Activated CD4-positive, CD25-positive, alpha-beta regulatory T cell treated with anti-CD3 and anti-CD28 coated beads, Interleukin-2, amount 50 U/mL, for 16 hours (primary cell): ENCODE measurements at places on chromosomes 5 and 9.

DNA sequence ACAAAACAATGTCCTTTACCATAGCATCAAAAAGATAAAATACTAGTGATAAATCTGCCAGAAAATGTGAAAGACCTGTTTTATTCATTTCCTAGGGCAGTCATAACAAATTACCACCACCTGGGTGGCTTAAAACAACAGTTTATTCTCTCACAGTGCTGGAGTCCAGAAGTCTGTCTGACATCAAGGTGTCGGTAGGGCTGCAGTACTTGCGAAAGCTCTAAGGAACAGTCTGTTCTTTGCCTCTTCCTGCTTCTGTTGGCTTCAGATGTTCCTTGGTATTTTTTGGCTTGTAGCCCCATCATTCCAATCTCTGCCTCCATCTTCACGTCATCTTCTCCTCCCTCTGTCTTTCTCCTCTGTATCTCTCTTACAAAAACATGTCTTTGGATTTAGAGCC lies 51.0 kb downstream of the PTPDC1 start:
- DNase-seq = no peak

GRCh38 chr9:90640361-90640760 lies 2.3 kb downstream of the DIRAS2 start:
- no peak for DNase-seq

- no peak for DNase-seq
Observed at GRCh38 chr9:7097040-7097715, 339.4 kb downstream of the KDM4C start.

DNA sequence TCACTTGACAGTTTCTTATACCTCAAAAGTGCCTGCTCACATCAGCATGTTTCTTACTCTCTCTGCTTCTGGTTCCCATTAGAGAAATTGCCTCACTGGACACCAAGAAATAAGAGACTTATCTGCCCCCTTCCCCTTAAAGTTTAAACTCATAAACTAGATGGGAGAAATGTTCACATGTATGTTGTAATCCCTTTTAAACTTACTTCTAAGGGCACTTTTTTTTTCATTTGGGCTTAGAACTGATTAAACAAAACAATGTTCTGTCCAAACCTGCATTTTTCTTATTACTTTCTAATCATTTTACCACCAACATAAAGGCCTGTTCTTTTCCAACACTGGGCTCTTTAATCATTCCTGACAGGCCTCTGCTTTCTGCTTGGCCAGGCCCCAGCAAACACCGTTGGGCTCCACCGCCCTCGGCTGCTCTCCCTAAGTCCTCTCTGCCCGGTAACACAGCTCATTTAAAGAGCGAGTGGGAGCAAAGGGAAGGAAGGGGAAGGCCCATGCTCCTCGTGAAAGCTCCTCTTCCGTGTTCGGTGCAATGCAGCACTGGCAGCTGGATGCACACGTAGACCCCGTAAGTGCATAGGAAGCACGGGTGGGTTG lies 53.4 kb downstream of the ROR2 start:
- DNase-seq = no peak

DNA sequence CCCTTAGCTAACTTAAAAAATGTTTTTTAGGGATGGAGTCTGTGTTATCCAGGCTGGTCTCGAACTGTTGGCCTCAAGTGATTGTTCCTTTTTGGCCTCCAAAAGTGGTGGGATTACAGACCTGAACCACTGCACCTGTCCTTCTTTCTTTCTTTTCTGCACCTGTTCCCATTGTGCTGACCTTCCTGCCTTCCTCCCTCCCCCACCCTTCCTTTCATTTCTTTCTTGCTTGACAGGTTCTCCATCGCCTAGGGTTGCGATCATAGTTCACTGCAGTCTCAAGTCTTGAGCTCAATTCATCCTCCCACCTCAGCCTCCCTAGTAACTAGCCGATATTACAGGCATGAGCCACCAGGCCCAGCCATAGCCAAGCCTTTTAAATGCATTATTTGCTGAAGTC lies 20.6 kb downstream of the JMY start:
- DNase-seq = no peak

GRCh38 chr5:67208403-67208802 lies 11.8 kb upstream of the CD180 start:
- DNase-seq = no peak

DNA sequence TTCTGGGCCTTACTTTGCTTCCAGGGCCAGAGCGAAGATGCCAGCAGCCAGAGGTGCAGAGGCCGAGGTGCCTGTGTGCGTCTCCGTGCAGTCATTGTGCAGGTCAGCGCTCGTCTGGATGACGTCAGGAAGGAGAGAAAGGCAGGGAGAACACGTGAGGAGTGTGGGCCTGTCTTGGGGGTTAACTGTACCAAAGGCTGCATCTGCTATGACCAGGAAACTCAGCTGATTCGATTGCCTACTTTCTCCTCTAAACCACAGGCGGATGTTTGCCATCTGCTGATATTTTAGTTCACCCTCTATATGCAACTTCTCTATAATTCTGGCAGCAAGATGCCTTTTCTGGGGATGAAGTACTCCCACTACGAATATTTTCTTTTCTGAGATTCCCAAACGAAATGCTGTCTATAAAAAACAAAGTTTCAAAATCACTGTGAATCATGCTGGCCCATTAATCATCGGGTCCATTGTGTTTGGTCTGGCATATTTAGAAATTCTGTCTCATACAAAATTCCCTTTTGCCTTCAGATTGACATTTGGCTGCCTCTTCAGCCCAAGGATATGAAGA lies 24.8 kb downstream of the PCSK1 start:
- no peak for DNase-seq

DNA sequence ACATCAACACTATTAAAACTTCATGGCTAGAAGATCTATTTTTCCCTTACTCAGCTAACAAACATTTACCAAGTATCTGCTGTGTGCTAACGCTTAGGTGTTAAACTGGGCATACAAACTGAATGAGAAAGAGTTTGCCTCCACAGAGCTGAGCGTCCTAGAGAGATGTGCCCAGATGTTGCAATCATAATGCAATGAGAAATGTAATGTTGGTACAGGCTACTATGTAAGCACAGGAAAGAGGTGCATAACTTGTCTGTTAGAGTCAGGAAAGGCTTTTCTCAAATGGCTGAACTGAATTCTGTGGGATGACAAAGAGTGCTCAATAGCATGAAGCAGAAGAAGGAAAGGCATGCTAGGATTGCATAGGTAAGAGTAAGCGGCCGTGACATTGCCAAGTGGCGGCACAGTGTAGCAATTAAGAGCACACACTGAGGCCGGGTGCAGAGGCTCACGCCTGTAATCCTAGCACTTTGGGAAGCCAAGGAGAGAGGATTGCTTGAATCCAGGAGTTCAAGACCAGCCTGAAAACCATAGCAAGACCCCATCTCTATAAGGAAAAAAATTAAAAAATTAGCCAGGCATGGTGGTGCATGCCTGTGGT lies 137.8 kb downstream of the MEF2C start:
- DNase-seq = no peak
